ENCODE measurements at places on chromosomes 5 and 9.

DNA sequence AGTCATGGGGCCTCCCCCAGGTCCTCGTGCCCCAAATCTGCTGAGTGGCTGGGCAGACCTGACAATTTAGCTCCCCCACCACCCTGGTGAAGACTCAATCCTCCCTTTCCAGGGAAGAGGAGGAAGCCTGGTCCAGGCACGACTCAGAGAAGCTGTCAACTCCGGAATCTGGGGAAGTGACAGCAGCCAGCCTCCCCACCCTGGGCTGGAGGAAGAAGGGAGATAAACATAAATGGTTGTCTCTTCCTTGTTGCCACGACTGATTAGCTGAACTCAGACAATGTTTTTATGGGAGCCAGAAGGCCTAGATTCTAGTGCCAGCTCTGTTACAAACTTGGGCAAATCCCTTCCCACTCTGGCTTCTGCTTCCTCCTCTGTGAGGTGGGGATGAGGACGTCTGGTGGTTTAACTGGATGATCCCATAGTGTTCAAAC is 15.4 kb downstream of the CCDC69 start:
- DNase-seq: peak; percentile 53

DNA sequence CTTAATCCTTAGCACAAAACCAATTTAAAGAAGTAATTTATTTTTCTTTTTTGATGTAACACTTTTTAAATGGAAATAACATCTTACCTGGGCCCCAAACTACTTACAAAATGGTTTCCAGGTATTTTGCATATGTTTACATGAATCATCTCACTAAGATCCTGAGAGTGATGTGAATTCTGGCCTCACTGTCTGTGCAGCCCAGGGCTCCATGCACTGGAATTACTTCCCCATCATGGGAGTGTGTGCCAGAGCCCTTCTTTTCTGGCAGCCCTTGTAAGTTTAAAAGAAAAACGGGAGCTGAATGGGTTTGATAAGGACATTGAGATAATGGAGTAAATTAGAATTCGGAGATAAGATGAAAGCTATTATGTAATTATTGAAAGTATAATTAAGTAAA is 12.2 kb upstream of the F2R start:
- DNase-seq: no peak

DNA sequence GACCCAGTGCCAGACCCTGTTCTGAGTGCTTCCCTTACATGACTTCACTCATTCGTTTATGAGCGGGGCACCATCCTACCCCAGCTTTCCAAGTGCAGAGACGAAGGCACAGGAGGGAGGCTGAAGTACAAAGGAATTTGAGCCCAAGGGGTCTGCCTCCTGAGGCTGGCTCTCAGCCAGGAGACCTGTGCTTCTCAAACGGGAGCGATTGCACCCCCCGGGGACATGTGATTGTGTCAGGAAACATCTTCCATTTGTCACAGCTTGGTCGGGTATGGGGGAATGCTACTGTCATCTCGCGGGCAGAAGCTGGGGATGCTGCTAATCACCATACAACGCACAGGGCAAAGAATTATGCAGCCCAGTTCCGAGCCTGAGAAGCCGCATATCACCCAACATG is 23.9 kb downstream of the ADCY2 start:
- DNase-seq: no peak

- DNase-seq: no peak
Observed at GRCh38 chr5:72182686-72183085, 75.4 kb downstream of the MAP1B start.

DNA sequence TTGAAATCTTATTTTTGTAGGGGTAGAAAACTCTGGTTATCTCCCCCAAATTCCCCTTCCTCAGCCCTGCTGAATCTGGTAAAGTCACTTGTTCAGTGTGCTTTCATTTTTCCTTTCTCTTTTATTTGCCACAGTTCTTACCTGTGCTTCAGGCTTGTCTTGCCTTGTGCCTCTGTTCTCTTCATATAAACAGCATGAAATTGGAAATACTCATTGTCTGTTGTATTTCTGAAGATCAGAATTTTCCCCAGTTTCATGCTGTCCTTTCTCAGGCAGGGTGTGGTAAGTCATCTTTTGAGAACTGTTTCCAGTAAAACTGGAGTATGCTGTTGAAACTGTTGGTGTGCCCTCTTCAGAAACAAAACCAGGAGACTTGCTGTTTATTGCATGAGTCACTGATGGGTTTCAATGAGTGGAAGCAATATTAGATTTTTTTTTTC is 7.0 kb downstream of the PAM start:
- no peak for DNase-seq

DNA sequence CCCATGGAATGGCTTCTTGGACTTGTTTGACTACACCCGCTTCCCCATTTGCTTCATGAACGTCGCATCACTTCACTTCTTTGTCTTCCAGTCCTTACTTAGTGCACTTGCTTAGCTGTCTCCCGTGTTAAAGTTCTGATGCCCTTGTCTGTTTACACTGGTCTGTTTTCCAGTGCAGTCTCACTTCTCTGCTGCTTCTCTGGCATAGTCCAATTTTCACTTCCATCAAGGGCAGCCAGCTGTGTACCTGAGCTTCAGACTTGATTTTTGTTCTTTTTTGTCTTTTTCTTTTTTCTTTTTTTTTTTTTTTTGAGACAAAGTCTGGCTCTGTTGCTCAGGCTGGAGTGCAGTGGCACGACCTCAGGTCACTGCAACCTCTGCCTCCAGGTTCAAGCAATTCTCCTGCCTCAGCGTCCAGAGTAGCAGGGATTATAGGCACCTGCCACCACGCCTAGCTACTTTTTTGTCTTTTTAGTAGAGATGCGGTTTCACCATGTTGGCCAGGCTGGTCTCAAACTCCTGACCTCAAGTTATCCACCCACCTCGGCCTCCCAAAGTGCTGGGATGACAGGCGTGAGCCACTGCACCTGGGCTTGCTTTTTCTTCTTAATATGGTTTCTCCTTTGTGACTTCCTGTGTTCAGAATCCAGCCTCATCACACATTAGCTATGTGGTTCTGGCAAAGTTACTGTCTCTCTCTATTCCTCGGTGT is 75.4 kb downstream of the LRRC70 start:
- DNase-seq: no peak

GRCh38 chr5:169719360-169720314 is 82.6 kb downstream of the DOCK2 start:
- DNase-seq: no peak

DNA sequence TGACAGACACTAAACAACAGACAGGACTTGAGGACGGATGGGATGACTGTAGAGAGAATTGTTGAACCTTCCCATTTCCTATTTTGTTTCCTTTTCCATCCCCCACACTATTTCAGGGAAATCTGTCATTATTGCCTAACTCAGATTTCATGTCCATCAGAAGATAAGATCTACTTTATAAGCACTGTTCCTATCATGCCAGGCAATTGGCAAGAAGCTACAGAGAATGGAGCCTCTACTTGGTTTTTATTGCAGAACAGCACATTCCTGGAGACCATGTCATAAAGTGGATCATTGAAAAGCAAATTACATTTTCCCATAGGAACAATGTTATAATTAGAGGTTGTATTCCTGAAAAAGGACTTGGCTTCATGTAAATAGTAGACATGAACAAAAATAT is 173.7 kb upstream of the KIF2A start:
- DNase-seq: no peak

GRCh38 chr5:74107899-74108298 is 481.9 kb downstream of the ARHGEF28 start:
- no peak for DNase-seq

DNA sequence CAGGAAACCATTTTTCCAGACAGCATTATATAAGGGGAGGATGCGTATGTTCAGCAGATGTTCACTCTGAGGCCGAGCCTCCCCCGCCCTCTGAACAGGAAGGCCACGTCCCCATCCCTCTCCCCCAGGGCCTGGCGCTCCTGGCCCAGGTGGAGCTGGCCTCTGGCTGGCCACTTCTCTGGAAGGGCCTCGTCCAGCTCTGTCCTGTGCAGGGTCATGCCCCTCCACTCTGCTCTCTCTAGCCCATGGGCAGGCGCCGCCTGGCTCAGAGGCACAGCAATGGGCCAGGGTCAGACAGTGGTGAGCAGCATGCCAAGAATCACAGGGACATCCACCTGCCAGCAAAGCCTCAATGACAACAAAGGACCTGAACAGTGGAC is 34.2 kb downstream of the ADAMTS2 start:
- DNase-seq: no peak

GRCh38 chr5:81757404-81757803 is 6.5 kb upstream of the SSBP2 start:
- DNase-seq: no peak

- peak; percentile 61 for DNase-seq
Observed at GRCh38 chr5:152514827-152515397, 109.8 kb upstream of the NMUR2 start.

DNA sequence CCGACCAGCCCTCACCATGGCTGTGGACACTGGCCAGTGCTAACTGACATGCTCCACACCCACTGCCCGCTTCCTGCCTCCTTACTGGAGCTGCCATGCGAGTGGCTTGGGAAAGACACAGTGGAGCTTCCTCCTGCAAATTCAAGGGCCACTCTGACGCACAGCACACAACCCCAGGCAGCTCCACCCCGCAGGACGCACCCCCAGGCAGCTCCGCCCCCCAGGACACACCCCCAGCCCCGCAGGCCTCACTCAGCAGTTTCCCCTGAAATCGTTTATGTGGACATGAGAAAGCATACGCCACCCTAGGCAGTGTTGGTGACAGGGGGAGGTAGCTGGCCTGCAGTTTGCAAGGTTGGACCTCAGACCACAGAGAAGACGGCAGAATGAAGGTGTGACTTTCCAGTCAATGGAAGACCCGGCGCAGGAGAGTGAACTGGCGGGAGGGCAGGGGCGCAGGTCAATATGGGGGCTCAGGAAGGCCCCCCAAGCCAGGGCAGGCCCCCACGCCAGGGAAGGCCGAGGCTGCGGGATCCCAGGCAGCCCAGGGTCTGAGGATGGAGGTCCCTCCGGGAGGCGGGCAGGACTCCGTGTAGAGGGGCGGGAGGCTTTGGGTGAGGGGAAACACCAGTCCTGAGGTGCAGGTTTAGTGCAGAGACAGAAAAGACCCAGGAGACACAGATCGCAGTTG is 21.6 kb downstream of the LPCAT1 start:
- peak; percentile 39 for DNase-seq

DNA sequence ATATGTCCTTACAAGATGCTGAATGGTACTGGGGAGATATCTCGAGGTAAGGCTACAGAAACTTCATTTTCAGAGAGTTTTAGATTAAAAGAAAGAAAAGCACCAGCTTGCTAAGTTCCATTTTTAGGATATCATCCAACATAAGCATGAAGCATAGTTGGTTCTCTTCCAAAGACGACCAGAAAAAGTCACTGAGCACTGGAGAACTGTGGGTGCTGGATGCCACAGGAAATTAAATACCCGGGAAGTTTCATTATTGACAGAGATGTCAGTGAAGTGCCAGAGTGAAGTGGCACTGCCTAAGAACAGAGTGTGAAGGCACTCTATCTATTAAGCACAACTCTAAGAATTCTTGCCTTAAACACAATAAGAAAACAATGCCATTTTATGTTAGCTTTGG is 76.8 kb downstream of the PIK3R1 start:
- no peak for DNase-seq

GRCh38 chr5:32299059-32299677 is 13.6 kb downstream of the MTMR12 start:
- DNase-seq: no peak

GRCh38 chr5:140060816-140061215 is 17.7 kb upstream of the NRG2 start:
- DNase-seq: no peak

- no peak for DNase-seq
Observed at GRCh38 chr5:144548936-144549335, 378.3 kb downstream of the KCTD16 start.

DNA sequence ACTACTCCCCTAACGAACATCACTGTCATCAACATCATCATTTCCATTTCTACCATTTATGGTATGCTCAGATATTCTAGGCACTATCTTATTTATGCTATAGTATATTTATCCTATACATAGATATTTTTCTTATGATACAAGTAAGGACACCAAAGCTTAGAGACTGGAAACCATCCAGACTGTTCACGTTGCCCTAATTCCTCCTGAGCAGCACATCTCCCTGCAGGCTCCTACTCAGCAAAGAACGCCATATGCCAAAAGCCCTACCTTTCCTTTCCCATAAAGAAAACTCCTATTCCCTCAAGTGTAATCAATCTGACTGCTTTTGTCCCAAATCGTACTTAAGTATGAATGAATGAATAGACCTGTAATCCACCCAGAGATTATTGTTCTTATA is 247.0 kb downstream of the PRELID2 start:
- DNase-seq: no peak

DNA sequence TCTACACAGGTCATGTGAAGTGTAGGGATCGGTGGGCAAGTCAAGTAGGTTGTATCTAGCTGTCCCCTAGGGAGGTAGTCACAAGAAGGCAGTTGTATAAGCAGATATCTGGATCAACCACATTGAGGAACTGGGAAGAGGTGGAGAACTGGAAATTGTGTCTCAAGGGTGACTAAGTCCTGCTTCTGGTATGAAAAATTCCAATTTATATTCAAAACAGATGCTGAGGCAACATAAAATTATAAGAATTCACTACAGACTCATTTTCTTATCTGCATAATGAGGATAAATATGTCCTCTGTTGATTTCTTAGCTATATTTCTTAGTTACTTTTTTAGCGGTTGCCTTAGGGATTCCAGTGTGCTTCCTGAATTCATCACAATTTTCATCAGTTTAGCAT is 46.8 kb downstream of the GALNT12 start:
- no peak for DNase-seq

DNA sequence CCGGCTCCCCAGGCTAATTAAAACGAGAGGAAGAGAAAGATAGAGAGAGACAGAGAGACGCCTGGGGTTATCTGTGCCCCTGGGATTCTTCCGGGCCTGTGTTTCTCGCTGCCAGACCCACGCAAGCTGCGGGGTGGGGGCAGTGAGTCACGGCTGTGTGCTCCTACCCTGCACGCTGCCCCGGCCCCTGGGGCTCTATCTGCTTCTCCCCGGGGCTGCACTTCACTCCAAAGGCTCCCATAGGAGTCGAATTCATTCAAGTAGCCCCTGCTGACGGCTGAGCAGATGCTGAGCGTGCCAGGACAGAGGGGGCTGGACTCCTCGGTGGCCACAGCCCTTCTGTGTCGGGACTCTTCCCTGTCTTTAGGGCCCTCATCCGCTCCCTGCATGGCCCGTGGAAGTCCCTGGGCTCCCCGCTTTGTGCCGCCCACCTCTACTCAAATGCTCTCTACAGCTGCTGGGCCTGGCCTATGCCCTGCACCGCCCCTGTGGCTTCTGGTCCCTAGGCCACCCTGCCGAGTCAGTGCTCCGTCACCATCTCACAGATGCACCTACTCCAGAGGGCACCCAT is 22.8 kb downstream of the SARDH start:
- no peak for DNase-seq

DNA sequence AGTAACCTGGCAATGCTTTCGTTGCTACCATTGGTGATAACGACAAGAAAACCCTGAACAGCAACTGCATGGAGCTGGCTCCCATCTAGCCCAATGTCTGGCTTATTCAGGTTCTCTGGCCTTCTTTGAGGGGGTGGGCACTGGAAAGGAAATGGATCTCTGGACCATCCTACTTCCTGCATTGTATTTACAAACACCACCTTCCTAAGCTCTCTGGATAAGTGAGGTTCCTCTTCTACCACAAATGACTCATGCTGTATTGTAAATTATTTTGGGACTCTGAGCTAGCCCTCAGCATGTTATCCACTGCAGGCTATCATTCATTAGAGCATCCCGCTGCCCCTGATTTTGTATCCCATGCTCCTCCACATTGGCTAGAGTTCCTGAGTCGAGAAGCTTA is 136.9 kb upstream of the KLF9 start:
- no peak for DNase-seq

GRCh38 chr5:68318955-68319705 is 103.6 kb downstream of the PIK3R1 start:
- DNase-seq: no peak

- no peak for DNase-seq
Observed at GRCh38 chr9:3969590-3970260, 330.1 kb downstream of the GLIS3 start.

Data from hematopoietic multipotent progenitor cell treated with erythropoietin and hydrocortisone succinate and interleukin-3 and kit ligand, for 6 days (in vitro differentiated cells).